Posterior vena cava (tissue), 2 donors: ENCODE measurements at places on chromosomes 3 and 15. TPM values are rescaled to one million over a fixed set of nuclear protein-coding genes. Genes with fewer than 3 reads are reported as not detected.

- DNase-seq, result no peak
Measured at GRCh38 chr3:185561958-185562357, 9.6 kb upstream of the LIPH start.

GRCh38 chr15:86002444-86002843 lies 77.2 kb upstream of the AGBL1 start:
- no peak for DNase-seq

DNA sequence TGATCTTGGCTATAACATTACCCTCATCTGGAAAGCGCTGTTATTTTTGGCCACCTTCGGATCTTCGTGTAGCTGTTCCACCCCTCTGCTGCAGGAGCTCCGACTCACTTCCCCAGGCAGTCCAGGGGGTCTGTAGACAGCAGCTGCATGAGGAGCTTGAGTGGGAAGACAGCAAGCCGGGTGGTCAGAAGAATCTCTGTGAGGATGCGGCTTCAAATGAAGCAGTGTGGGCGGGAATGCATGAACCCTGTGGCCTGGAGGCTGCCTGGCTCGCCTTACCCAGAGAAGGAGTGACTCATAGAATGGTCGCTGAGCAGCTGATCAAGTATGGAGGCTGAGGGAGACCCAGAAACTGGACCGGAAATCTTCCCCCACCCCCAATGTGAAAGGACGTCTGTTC lies 45.2 kb upstream of the NR2F2 start:
- DNase-seq, result no peak

DNA sequence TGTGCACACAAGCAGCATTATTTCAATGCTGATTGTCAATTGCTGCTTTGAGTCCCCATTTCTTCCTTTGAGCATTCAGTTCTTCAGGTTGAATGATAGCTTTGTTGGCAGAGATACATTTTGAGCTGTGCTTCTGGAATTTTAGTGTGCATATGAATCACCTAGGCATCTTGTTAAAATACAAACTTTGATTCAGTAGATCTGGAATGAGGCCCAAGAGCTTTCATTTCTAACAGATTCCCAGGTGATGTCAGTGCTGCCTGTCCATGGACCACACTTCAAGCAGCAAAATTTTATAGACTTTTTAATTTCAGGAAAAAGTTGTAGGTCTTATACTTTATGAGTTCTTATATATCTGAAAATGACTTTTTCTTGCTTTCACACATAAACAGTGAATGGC lies 131.1 kb downstream of the ADAMTSL3 start:
- DNase-seq, result no peak

- no peak for DNase-seq
Measured at GRCh38 chr15:100914876-100915275, 4.3 kb upstream of the LRRK1 start.

DNA sequence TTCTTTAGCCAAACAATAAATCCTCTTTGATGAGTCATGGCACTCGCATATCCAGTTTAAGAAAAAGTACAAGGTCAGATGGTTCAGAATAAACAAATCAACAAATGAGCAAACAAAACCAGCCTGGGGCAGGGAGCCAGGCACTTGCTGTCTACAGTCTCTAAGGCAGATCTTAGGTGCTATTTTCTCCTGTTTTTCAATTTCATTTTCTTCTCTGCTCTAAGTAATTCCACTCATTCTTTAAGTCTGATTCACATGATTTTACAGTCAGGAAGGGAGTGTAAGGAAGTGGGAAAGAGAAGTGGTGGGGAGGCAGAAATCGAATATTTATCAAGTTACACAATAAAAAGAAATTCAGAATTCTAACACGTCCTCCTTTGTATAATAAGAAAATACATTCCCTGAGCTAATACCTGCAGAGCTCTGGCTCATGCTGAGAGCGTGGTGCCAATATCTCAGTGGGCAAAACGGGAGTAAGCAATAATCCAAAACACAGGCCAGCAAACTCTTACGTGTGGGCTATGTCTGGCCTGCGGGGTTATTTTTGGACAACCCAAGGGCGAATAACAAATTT lies 298.6 kb downstream of the ADAMTS17 start:
- no peak for DNase-seq

DNA sequence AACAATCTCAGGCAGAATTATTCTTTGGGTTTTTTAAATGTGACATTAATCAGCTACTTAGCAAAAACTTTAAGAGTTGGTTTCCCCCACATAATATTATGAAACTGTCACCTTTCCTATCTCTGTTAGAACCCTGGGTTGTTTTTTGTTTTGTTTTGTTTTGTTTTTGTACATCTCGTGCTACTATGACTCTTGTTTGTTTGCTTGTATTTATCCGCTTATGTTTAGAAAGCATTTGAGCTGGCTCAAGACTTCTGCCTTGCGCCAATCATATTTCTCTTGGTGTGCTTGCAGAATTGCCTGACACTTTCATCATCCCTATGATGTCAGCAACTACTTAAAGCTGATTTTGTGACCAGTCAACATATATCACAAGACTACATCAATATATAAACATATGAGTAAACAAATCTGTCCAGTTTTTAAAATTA lies 116.9 kb downstream of the DCLK3 start:
- no peak for DNase-seq

DNA sequence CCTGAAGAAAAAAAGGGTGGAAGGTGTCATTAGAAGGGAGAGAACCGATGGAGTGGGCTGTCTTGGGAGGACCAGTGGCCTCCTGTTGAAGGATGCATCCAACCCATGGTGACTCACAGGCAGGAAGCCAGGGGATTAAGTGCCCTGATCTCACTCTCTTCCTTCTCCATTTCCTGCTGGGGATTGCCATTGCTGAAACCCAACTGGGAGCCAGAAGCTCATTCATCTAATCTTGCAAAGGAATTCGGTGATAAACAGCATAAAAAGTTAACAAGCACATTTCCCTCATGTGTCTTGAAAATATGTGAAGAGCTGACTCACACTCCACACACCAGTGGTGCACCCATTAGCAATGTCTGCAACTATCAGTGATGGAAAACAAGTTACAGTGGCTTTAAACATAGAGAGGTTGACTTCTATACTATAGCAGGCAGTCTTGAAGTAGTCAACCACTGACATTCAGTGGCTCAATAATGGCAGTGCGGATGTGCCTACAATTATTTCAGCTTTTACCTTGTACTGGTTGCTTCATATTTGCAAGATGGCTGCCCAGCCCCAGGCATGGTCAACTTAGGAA lies 12.8 kb upstream of the CSRNP1 start:
- DNase-seq, result no peak

GRCh38 chr3:10387881-10388609 lies 67.1 kb upstream of the SEC13 start:
- DNase-seq, result peak; percentile 34

DNA sequence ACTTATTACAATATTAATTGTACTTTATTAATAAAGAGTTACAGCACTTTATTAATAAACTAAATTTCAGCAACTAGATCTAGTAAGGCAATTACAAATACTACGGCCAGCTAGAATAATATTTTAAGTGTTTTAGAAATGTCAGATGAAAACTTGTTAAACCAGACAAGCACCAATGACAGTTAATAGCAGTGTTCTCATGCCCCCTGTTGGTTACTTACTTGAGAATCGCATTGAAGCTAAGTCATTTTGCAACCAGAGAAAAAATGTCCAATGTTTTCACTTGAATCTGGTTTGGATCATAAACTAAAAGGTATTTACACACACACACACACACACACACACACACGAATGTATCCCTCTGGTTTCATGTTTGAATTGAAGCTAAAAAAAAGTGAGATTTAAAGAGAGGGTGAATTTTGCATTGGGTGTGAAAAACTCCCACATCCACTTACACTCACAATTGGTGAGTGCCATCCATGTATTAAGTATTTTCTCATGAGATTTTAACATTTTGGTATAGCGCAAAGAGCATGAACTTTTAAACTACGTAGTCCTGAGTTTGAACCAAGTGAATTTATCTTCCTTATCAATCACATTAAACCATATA lies 347.7 kb downstream of the ZBBX start:
- DNase-seq, result no peak

Gene CEP70
- 37.0 TPM for total RNA-seq

DNA sequence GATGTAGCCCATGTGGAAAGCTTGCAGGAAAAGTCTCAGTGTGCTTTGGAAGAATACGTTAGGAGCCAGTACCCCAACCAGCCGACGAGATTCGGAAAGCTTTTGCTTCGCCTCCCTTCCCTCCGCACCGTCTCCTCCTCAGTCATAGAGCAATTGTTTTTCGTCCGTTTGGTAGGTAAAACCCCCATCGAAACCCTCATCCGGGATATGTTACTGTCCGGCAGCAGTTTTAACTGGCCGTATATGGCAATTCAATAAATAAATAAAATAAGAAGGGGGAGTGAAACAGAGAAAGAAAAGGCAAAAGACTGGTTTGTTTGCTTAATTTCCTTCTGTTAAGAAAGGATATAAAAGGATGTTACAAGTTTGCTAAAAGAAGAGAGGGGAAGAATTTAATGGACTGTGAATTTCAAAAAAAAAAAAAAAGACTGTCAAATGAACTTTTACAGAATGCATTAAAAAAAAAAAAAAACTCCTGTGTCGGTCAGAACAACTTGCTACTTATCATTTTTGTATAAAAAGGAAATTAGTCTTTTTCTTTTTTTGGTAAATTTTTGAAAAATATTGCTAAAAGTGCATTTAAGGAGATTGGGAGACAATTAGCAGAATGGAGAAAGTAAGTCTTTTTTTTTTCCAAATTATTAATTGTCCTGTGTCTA lies 7.0 kb downstream of the NR2F2 start:
- DNase-seq, result no peak

- DNase-seq, result no peak
Measured at GRCh38 chr3:89303701-89304100, 196.3 kb downstream of the EPHA3 start.

Gene ALDH1L1
- 5.6 TPM for total RNA-seq

DNA sequence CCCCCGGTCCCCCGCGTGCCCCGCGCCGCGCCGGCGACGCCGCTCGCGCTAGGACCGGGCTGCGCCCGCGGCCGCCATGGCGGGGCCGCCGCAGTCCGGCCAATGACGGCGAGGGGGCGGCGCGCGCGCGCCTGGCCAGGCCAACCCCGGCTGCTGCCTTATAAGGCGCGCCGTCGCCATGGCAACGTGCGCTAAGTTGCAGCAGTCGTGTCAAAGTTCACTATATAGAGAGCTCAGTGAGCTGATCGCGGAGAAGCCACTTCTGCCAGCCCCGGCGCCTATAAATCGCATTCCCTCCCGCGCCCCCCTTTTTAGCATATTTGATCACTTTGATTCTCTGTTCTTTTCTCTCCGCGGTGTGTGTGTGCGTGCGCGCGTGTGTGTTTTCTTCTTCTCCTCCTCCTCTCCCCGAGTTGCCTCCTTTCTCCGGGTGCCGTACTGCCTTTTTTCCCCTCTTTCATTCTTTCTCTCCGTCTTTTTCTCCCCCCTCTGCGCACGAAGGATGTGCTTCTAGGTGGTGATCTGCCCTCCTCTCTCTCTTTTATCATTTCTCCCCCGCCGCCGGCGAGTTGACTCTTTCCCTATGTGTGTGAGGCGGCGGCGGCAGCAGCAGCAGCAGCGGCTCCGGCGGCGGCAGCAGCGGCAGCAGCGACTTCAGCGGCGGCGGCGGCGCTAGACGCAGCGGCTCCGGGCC lies at the start of gene NR2F2:
NR2F2 (plus strand) TSS at position 251 of the 694 bp plus-strand sequence. CDS start 1,406 bp downstream, outside the sequence.
- peak; percentile 98 for DNase-seq

- DNase-seq, result peak; percentile 64
Measured at GRCh38 chr3:49790626-49791411, 4.5 kb upstream of the IP6K1 start.

Gene DISP2
- 0.05 TPM for total RNA-seq

Gene HDGFL3
- total RNA-seq, result 70.0 TPM

Gene HES1
- total RNA-seq, result 29.2 TPM

Gene CHRNB4
- not detected for total RNA-seq

Gene GOLGA6D
- total RNA-seq, result not detected

- no peak for DNase-seq
Measured at GRCh38 chr15:60074181-60074885, 70.2 kb downstream of the FOXB1 start.

GRCh38 chr15:43370310-43370974 lies 401 bp downstream of the ZSCAN29 start:
- DNase-seq, result peak; percentile 79

GRCh38 chr3:169581633-169582032 lies 81.9 kb downstream of the MECOM start:
- DNase-seq, result no peak
